ENCODE measurements at places on chromosomes 4 and X. TPM values are rescaled to one million over a fixed set of nuclear protein-coding genes. Genes with fewer than 3 reads are reported as not detected.

The PDGFRA gene
- not detected for total RNA-seq

The EDA gene
- 1.1 TPM for total RNA-seq

The ARHGAP6 gene
- not detected for total RNA-seq

The NSG1 gene
- total RNA-seq, result 68.0 TPM

The DMRTC1 gene
- 1.2 TPM for total RNA-seq

The AKAP4 gene
- not detected for total RNA-seq

The HS3ST1 gene
- 0.60 TPM for total RNA-seq

The RWDD4 gene
- total RNA-seq, result 12.9 TPM

The C4orf36 gene
- not detected for total RNA-seq

The CCSER1 gene
- total RNA-seq, result 0.19 TPM

The CLTRN gene
- 1.1 TPM for total RNA-seq

The AMBN gene
- not detected for total RNA-seq

The HSD17B10 gene
- 35.3 TPM for total RNA-seq

The SSX3 gene
- not detected for total RNA-seq

The FGFR3 gene
- not detected for total RNA-seq

The RHOXF2B gene
- total RNA-seq, result not detected

The PF4V1 gene
- not detected for total RNA-seq

The FAT1 gene
- not detected for total RNA-seq

The GLUD2 gene
- 0.23 TPM for total RNA-seq

The FHIP1A gene
- total RNA-seq, result 1.6 TPM

The PWWP3B gene
- total RNA-seq, result not detected

The OTUD5 gene
- 98.7 TPM for total RNA-seq

The IL1RAPL1 gene
- not detected for total RNA-seq

The SHROOM4 gene
- total RNA-seq, result not detected

The HMGN5 gene
- total RNA-seq, result 3.2 TPM

The FATE1 gene
- total RNA-seq, result not detected

The MAMLD1 gene
- 0.30 TPM for total RNA-seq

The SYTL5 gene
- not detected for total RNA-seq

The ZNF711 gene
- total RNA-seq, result 2.3 TPM

The PABPC4L gene
- total RNA-seq, result not detected

All from naive thymus-derived CD8-positive, alpha-beta T cell (primary cell).